Thoracic aorta (tissue), 2 donors: ENCODE measurements at places on chromosomes 7 and 10. TPM values are rescaled to one million over a fixed set of nuclear protein-coding genes. Genes with fewer than 3 reads are reported as not detected.

- H3K4me3 ChIP-seq: no peak overlapping the region
- no peaks in the 10 kb centered on the region for H3K4me1 ChIP-seq
- no peaks in the 10 kb centered on the region for H3K36me3 ChIP-seq
- H3K27ac ChIP-seq: no peak overlapping the region
- no peaks in the 10 kb centered on the region for H3K27me3 ChIP-seq
Measured at GRCh38 chr10:128364631-128365030, 238.4 kb upstream of the MKI67 start.

- H3K4me1 ChIP-seq: no peaks in the 10 kb centered on the region
- H3K27me3 ChIP-seq: no peaks in the 10 kb centered on the region
- no peak for DNase-seq
- H3K27ac ChIP-seq: no peak overlapping the region
Measured at GRCh38 chr10:133405844-133406527, 12.0 kb downstream of the MTG1 start.

DNA sequence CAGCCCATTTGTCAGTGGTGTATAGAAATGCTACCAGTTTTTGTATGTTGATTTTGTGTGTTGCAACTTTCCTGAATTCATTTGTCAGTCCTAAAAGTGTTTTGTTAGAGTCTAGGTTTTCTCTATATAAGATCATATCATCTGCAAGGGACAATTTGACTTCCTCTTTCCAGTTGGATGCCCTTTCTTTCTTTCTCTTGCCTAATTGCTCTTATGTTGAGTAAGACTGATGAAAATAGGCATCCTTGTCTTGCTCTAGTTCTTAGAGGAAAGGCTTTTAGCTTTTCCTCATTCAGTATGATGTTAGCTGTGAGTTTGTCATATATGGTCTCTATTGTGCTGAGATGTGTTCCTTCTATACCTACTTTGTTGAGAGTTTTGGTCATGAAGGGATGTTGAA, 161.7 kb upstream of the TPK1 start:
- H3K4me1 ChIP-seq: no peaks in the 10 kb centered on the region
- H3K27ac ChIP-seq: no peak overlapping the region
- no peaks in the 10 kb centered on the region for H3K27me3 ChIP-seq
- no peak overlapping the region for H3K4me3 ChIP-seq

DNA sequence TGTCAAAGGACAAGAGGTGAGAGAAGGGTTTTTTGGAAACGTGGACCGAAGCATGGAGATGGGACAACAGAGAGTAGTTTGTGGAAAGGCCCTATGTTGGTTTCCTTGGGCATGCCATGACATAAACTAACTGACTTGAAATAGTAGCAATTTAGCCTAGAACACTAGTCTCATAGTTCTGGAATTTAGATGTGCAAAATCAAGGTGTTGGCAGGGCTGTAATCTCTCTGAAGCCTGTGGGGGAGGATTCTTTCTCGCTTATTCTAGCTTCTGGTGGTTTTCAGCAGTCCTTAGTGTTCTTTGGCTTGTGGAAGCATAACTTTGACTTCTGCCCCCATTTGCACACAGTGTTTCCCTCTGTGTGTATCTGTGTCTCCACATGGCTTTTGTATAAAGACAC, 283.4 kb downstream of the GFRA1 start:
- no peak for DNase-seq
- H3K27ac ChIP-seq: no peak overlapping the region
- no peaks in the 10 kb centered on the region for H3K36me3 ChIP-seq
- no peaks in the 10 kb centered on the region for H3K27me3 ChIP-seq
- H3K4me3 ChIP-seq: no peak overlapping the region

DNA sequence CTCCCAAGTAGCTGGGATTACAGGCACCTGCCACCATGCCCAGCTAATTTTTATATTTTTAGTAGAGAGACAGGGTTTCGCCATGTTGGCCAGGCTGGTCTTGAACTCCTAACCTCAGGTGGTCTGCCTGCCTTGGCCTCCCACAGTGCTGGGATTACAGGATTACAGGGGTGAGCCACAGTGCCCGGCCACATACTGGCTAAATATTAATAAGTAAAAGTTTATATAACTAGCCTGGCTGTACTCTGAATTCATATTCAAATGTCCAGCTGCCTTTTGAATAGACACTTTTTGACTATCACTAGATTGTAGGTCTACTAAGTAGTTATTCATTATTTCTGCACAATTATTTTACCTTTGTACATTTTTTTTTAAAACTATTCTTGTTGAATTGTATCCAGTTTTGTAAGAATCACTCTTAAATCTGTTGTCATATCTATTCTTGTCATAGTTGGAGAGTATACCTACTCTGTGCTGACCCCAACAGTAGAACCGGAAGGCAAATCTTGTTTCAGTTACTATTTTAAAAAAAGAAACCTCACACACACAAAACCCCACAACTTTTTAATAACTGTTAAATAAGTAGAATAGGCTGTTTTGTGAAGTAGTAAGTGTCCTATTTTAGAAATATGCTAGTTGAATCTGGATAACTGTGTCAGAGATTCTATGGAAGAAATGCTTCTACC, 29.6 kb downstream of the MINPP1 start:
- peaks cover 9% of the 10 kb centered on the region for H3K36me3 ChIP-seq
- H3K27me3 ChIP-seq: no peaks in the 10 kb centered on the region
- no peak overlapping the region for H3K4me3 ChIP-seq
- no peak for DNase-seq

DNA sequence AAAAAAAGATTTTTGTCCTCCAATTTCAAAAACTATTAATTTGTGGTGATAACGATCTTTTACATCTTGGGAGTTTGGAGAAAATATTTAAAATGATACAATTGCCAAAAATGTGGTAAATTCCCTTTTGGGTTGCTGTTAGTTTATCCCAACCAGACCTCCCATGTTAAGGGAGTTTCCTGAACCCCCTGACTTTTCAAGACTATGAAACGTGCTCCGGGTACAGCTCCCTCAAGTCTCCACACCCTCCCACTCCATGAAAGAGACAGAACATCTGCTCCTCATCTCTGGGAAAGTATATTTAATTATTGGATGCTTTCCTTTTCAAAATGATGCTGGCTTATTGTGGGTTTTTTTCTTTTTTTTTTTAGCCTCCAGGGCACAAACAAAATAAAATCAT, 534.6 kb upstream of the NRP1 start:
- no peaks in the 10 kb centered on the region for H3K27me3 ChIP-seq
- no peaks in the 10 kb centered on the region for H3K4me1 ChIP-seq
- no peak for DNase-seq
- H3K27ac ChIP-seq: no peak overlapping the region

DNA sequence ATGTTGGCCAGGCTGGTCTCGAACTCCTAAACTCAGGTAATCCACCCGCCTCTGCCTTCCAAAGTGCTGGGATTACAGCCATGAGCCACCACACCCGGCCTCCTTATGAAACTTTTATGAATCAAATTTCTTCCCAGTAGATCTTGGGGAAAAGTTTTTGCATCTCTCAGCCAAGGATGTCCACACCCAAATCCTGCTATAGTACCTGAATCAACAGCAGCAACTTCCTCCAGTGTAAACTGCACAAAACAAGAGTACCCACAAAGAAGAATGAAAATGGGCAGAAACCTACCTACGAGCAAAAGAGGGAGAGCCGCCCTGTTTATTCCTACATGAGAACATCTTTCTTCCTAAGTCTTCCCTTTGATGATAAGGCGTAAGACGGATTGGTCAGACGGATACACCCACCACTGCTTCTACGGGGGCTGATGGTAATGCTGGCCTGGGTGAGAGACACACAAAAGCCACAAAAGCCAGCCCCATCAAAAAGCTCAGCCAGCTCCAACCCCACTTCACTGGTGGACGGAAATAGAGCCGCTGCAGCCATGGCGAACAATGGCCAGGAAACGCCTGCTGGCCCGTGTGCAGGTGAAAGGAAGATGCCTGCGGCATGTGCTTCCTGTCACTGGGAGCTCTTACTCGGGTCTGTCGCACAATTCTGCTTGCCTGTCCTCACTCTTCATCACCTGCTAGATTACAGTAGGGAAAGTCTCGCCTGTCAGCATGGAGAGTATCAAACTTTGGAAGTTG, 10.4 kb downstream of the JCAD start:
- H3K27ac ChIP-seq: no peak overlapping the region
- no peaks in the 10 kb centered on the region for H3K27me3 ChIP-seq
- DNase-seq: no peak
- no peak overlapping the region for H3K4me3 ChIP-seq
- peaks cover 18% of the 10 kb centered on the region for H3K36me3 ChIP-seq

DNA sequence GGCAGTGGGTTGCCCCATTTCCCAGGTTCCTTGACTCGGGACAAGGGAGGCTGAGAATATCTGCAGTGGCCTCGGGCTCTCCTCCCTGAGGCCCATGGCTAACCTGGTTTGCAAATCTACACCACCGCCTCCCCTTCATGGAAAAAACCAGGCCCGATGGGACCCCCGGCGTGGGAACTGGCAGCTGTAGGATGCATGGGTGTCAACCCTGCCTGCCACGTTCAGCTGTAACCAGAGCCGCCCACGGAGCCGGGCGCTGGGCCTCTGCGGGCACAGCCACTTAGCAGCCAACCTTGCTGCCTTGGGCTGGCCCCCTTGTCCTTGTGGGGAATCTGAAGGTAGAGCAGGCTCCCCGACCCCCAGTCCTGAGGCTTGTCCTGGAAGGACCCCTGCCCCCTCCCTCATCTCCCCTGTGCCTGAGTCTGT, 1.6 kb downstream of the PWWP2B start:
- peaks cover 21% of the 10 kb centered on the region for H3K4me1 ChIP-seq
- peak overlapping the region; percentile 95 for H3K4me3 ChIP-seq
- H3K27ac ChIP-seq: no peak overlapping the region

DNA sequence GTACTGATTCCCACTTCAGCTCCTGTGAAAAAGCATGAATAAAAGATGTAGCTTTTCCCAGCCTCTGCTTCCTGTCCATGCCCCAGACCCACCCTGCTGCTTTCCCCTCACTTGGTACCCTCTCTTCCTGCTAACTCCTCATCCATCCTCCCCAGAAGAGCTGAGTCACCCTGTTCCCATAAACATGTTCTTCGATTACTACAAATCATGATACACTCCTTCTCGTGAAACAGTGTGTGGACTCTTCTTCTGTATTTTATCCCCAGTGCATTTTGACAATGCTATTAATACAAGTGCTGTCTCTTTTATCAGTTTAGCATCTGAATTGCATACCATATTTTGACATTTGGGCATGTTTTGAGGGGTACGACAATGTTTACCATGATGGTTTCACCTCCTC, 45.8 kb upstream of the SORBS1 start:
- no peak for DNase-seq
- H3K36me3 ChIP-seq: peaks cover 21% of the 10 kb centered on the region
- no peak overlapping the region for H3K4me3 ChIP-seq
- H3K27ac ChIP-seq: peak overlapping the region; percentile 83
- peaks cover 36% of the 10 kb centered on the region for H3K4me1 ChIP-seq

- no peaks in the 10 kb centered on the region for H3K27me3 ChIP-seq
- H3K4me1 ChIP-seq: no peaks in the 10 kb centered on the region
- no peaks in the 10 kb centered on the region for H3K36me3 ChIP-seq
- H3K27ac ChIP-seq: no peak overlapping the region
- no peak for DNase-seq
- H3K4me3 ChIP-seq: no peak overlapping the region
Measured at GRCh38 chr10:5165738-5166137, 19.2 kb downstream of the AKR1C8 start.

GRCh38 chr10:100006243-100006886, 3.4 kb downstream of the DNMBP start:
- peaks cover 13% of the 10 kb centered on the region for H3K4me1 ChIP-seq
- DNase-seq: peak; percentile 9
- H3K27me3 ChIP-seq: no peaks in the 10 kb centered on the region

GRCh38 chr10:17951868-17952371, at the start of gene SLC39A12:
Gene SLC39A12, plus strand, starts transcription at chr10:17951918. Its CDS starts 1,359 bp downstream, at chr10:17953277.
- H3K27ac ChIP-seq: no peak within 1 kb of the TSS
- H3K27me3 ChIP-seq: no peaks in the 10 kb centered on the region
- no peak for DNase-seq
- no peaks in the 10 kb centered on the region for H3K4me1 ChIP-seq

DNA sequence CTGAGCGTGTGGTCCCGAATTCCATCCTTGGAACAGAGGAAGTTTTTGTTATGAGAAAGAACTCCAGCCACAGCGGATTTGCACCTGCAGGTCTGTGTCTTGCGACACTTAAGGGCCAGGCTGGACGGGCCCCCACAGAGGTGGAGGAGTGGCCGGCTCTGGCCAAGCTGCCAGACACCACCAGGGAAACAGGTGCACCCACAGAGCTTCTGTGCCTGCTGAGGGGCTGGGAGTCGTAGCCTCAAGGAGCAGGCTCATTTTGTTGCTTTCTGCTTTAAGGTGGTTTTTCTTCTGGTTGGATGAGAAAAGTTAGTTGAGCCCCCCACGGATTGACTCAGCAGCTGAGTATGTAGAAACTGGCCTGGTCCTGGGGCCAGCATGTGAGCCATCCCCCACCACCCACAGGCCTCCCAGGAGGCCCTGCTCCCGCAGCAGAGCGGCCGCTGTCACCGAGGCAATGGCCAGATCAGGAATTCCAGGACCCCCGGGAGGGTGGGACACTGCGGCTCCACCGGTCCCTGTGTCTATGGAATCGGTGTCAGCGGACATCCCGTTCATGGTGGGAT, 41.9 kb downstream of the NKX6-2 start:
- H3K27ac ChIP-seq: no peak overlapping the region
- H3K4me3 ChIP-seq: no peak overlapping the region
- no peaks in the 10 kb centered on the region for H3K27me3 ChIP-seq

DNA sequence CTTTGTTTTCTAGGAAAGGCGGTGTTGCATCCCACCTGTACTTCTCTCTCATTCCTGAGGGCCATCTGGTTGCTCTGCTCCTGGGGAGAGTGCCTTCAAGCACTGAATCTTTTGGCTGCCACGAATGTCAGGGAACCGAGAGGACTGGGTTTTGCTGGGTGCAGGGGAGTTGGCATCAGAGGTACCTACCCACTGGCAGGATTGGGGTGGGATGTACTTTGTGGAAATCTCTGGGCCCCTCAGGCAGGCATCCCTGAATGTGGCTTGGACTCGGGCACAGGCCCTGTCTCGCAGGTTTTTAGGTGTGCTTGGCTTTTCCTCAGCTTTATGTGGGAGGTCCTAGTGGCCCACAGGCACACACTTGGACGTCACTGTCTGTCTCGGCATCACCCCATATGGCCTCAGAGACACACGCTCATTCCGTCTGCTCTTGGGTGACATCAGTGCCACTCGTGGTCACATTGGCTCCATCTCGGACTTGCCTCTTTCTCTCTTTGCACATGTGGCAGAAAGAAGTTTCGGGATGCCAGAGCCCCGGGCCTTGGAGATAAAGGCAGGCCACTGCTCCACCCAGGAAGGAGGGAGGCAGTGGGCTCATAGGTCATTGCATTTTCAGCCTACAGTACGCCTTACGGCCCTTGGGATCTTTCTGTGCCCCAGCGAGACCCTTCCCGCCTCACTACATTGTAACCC, 325.6 kb downstream of the ZNF716 start:
- H3K27me3 ChIP-seq: no peaks in the 10 kb centered on the region
- no peaks in the 10 kb centered on the region for H3K36me3 ChIP-seq
- no peak for DNase-seq

The YKT6 gene
- total RNA-seq: 69.6 TPM

The EMX2 gene
- not detected for total RNA-seq

The RTKN2 gene
- not detected for total RNA-seq

The TRIM74 gene
- not detected for total RNA-seq

The GIMAP6 gene
- total RNA-seq: 41.1 TPM

The ETV1 gene
- 5.9 TPM for total RNA-seq

The NEBL gene
- total RNA-seq: 4.7 TPM

The CHST15 gene
- total RNA-seq: 34.0 TPM

The TFR2 gene
- 1.9 TPM for total RNA-seq
